ENCODE measurements at places on chromosomes 1 and 21.

GRCh38 chr1:245558069-245558468 lies 403.3 kb downstream of the KIF26B start:
- no peak for DNase-seq

DNA sequence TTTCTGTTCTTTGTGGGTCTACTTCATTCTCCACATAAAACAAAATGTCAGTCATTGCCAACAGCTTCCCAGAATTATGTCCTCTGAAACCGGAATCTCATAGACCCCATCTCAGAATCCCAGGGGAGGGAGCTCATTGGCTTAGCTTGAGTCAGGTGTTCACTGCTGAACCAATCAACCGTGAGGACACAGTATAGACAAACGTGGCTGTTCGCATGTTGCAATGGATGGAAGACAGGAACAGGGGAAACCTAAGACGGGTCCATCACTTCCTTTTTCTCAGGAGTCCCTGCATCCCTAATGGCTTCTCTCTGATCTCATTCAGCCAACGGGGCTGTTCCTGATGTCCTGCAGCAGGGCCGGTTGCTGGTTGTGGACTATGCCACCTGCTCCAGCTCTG lies 9.1 kb downstream of the CELA2A start:
- DNase-seq, result no peak

- no peak for DNase-seq
Measured at GRCh38 chr1:44698138-44698537, 23.6 kb downstream of the ARMH1 start.

- no peak for DNase-seq
Measured at GRCh38 chr1:20187103-20187812, 940 bp upstream of the PLA2G2C start.

- DNase-seq, result no peak
Measured at GRCh38 chr1:903305-903704, 20.4 kb upstream of the SAMD11 start.

DNA sequence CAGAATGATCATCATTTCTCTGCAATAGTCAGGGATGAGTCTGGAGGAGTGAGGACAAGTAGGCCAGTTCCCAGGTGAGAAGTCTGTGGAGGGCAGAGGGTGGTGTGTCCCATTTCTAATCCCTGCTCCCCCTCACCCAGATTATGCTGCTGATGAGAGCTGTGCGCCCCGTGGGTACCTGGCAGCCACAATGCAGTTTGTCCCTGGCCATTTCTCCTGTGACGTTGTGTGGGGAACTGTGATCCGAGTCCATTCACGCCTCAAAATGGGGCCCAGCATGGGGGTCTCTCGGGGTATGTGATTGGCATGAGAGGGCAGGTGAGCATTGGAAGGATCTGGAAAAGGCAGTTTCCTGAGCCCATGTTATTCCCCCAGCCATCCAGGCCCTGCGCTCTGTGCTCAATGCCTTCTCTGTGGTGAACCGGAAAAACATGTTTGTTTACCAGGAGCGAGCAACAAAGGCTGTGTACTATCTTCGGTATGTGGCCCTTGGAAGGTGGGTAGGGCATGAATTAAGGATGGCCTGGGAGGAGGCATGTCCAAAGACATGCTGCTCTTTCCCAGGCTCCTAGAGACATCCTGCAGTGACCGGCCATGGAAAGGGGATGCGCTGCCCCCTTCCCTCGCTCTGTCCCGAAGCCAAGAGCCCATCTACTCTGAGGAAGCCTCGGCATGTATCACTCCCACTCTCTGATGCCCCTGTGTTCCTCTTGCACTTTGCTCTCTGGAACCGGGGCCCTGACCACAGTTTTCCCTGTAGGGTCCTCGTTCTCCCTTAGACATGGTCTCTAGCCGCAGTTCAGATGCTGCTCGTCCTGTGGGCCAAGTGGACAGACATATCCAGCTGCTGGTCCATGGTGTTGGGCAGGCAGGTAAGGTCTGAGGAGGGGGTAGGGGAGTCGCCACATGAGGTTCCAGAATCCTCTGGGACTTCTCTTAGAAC lies 16.4 kb downstream of the HYI start:
- no peak for DNase-seq

DNA sequence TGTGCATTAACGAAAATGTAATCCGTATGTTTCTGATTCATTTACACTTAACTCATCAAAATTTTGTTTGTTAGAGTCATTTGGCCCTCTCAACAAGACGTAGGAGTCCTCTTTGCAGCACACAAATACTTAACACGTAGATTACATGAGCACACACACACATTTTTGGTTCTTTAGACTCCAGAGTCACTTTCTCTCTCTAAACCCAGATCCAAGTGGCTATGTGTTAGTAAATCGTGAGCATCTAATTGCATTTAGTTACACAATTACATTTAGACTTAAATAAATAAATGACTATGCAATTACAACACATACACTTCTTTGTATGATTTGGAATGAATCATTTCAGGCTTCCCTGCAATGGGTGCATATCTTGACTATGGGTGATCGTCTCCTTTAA lies 109.0 kb upstream of the GREM2 start:
- no peak for DNase-seq

- DNase-seq, result no peak
Measured at GRCh38 chr21:35222541-35222941, 173.4 kb upstream of the RUNX1 start.

DNA sequence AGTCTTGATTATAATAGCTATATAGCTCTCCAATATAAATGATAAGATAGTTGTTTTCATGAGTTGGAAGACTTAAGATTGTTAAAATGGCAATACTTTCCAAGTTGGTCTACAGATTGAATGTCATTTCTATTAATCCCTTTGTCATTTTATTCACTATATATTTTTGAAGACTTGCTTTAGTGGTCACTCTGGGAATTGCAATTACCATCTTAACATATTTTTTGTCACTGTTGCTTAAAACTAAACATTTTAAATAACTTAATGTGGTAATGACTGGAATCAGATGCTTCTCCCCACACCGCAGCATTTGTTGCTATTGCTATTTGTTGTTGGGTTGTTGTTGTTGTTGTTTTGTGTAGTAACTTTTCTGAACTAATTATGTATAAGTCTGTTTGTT lies 1592.9 kb downstream of the MRPL39 start:
- DNase-seq, result no peak

GRCh38 chr1:167544447-167545093 lies 9.0 kb downstream of the CREG1 start:
- no peak for DNase-seq

DNA sequence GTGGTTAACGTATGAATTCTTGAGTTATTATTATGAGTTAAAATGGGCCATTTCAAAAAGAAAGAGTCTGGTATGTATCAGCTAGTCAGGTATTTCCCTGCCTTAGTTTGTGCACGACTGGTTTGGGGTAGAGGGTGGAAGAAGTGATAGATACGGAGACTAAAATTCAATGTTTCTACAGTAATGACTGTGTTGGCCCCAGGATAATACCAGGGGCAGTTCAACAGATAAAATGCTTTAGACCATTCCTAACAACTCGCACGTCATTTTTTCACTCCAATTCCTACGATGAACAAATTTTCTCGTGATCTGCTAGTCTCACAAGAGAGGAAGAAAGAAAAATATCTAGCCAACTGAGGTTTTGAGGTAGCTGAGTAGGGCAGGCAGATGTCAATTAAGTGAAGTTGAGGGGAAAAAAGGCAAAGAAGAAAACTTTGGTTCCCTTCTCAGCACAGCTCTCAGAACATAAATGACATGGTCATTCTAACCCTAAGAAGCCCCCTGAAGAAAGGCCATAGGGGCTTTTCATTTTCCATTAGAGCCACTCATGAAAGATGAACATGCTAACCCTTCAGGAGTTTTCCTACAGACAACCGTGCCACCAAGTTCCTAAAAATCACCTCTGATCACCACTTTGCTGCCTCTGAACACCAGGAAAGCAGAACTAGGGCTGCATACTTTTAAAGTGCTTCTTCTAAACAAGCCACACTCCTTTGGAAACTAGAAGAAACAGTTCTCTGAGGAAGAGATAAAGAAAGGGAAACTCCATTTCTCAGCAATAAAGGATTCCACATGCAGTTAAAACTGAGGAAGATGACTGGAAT lies 5.6 kb downstream of the MCOLN2 start:
- DNase-seq, result no peak

DNA sequence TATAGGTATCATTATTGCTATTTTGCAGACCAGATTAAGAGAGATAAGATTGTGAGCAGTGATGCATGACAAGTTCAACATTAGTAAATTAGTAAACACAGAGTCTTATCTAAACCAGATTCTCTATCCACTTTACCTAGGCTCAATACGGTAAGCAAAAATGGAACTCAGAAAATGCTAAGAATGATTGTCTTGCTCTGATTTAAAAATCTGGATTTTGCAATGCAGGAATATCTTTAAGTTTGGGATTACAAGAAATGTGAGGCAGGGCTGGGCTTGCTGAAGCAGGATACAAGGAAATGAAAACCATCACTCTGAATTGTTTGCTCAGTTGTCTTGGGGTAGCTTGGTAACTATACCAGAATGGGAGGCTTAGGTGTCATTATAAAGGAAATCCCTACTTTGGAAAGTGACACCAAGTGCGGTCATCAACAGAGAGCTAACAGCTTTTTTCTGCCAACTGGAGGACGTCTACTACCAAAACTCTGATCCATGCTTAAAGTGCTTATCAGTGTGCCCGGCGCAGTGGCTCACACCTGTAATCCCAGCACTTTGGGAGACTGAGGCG lies 332.7 kb upstream of the RUNX1 start:
- DNase-seq, result no peak

DNA sequence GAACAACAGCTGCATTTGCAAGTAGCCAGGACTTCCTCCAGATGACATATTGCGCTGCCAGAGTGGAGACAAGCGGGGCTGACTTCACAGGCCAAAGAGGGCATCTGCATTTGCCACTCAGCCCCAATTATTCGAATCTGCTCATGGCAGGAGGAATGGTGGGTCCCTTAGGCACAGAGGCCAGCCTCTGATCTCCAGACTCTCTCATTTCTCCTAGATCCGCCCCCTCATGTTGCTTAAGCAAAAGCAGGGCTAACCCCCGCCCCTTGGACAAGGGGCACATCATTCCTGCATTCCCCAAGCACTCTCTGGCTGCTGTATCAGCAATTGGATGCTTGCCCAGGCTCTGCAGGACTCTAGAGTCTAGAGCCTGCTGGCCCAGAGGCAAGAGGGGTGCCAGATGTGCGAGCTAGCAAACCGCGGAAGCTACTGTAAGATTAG lies 262.4 kb downstream of the ST6GALNAC3 start:
- no peak for DNase-seq

DNA sequence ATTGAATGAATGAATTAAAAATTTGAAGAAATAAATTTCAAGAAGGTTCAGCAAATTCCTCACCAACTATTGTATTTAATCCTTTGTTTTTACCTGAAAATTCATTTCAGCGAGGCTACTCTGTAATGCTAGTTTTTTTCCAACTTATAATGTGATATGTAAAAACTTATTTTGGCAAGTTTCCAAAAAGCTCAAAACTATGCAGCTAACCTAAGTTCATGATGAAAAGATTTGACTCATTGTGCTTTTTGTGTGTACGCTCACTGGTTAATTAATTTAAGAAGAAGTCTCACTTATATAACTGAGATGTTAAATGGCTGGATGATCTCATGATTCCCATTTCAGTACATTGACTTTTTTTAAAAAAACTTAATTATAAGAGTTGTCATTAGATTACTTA lies 196.0 kb upstream of the SAMSN1 start:
- no peak for DNase-seq

- DNase-seq, result no peak
Measured at GRCh38 chr21:15272591-15272990, 207.8 kb upstream of the NRIP1 start.

GRCh38 chr1:3323021-3323795 lies 131.3 kb upstream of the ARHGEF16 start:
- no peak for DNase-seq

DNA sequence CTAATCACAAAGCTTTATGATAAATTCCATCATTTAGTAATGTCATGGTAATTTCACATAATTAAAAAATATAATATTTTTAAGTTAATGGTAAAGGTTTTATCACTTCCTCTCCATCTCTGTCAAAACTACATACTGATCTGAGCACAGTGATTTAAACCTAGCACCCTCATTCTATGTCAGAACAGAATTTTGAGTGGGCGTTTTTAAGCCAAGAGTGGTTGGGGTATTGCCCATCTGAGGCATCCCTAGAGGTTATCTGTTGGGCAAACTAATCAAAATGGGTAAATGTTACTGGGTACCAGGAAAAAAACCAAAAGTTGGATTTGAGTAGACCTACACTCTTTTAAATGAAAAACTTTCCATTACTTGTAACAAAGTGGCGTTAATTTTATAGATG lies 100.7 kb upstream of the GFI1 start:
- no peak for DNase-seq

DNA sequence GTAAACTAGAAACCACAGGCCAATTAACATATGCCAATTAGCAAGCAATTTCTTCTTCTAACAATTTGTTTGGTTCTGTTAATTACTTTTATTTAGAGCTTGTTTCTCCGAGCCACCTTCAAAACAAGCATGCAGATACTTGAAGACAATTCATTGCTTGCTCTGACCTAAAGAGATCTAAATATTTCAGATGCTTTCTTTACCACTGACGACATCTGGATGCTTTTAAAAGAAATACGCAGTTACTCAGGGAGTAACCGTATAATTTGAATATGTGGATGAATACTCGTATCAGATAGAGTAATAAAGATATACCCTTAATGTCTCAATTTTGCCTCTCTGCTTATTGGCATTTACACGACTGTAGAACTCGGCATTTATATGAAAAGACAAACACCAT lies 390.0 kb downstream of the DISC1 start:
- DNase-seq, result no peak

DNA sequence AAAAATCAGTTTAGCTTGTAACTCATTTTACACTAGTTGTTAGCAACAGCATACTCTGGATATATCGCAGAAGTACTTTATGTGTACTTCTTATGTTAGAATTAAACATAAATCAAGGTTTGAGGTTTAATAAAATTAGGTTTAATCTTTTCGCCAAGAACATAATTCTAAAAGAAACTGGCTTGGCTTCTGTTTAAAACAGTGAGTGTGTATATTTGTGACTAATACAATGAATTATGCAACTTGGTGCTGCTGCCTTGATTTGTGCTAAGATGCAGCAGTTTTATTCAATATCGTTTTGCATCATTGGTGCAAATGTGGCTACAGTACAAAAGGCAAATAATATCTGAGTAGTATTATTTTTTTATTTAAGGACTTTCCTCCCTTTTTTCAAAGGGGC lies 44.8 kb downstream of the USP25 start:
- DNase-seq, result no peak
